Stimulated activated CD8-positive, alpha-beta memory T cell treated with anti-CD3 and anti-CD28 coated beads, Interleukin-4, amount 100 ng/mL, for 24 hours (primary cell): ENCODE measurements at places on chromosomes 6 and 20.
A peak's percentile ranks its signal among the peaks of the same experiment; 100 is the strongest.

GRCh38 chr20:32570401-32571190 lies 14.5 kb downstream of the NOL4L start:
- no peak for DNase-seq

GRCh38 chr20:9348747-9349146 lies 165.6 kb upstream of the LAMP5 start:
- no peak for DNase-seq

GRCh38 chr6:118179048-118179447 lies 272.0 kb downstream of the SLC35F1 start:
- no peak for DNase-seq

GRCh38 chr6:137705160-137706082 lies 161.6 kb upstream of the TNFAIP3 start:
- DNase-seq = peak; percentile 57

DNA sequence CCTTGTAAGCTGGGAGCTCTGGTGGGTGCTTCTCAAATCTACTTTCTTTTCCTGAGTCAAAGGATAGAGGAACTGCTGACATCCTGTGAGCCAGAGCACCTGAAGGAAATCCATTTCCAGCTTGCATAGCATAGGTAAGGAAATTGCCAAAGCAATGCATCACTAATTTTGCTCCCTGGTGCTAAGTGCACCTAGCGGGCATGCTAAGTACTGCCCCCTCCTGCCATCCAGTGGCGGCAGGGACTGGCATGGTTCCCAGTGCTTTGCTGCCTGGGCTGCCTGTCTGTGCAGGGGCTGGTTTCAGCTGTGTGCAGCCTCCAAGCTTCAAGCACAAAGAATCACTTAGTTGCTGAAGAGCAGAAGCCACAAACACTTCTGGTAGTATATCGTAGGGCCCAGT lies 63.9 kb downstream of the FARS2 start:
- no peak for DNase-seq

DNA sequence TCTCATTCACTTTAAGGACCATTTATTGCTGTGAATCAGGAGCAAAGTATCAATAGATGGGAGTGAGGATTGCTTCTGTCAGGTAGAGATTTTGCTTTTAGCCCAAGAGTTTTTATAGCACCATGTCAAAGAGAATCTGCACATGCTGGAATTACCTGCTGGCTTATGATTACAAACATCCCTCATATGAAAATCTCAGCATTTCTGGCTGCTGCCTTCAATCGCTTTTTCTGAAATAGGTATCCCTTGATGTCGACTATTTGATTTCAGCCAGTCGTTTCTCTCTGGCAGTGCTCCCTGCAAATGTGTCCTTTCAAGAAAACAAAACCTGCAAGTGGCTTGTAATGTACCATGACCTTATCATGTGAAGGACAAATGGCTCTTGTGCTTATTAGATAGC lies 34.5 kb upstream of the NEDD9 start:
- DNase-seq = no peak

DNA sequence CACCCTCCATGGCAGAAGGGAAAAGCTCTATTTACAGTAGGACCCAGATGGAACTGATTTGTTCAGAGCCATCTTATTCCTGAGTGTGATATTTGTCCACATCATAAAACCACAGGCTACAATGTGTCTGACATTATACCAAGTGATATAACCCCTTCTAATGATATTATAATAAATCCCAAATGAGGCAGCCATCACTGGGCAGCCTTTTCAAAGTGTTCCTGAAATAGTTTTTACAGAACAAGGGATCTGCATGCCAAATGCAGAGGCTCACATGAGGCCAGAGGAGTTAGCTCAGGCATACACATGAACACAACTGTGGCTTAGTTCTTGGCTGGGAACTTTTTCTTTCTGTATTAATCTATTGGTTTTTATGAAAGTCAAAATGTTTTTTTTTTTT lies 207.7 kb downstream of the MAFB start:
- no peak for DNase-seq

DNA sequence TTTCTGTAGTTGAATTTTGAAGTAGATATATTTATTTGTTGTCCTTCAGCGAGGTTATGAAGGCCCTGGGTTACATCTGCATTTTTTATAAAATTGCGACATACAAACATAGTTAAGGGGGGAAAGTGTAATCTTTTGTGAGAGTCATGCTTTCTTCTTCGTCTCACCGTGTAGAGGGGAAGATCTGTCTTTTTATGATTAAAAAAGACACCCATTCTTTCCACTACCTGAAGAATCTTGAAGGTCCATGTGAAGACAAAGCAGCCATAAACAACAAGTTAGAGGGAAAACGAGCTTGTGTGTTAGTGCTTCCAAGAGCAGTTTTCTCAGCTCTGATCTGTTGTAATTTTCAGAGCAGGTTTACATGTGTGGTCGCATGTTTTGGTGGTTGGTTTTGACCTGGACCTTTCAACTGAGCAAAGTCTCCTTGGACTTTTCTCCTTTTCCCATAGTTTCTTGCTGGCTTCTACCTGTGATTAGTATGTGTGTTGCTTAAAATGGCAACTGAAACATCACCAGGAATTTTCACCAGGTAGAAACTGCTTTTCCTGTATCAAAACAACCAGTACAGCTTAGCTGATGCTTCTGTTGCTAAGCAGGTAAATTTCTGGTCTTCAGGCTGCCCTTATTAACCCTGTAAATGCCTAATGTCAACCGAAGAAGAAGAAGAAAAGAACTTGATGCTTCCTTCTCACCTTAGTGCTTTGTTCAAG lies 37.3 kb downstream of the RREB1 start:
- DNase-seq = no peak

DNA sequence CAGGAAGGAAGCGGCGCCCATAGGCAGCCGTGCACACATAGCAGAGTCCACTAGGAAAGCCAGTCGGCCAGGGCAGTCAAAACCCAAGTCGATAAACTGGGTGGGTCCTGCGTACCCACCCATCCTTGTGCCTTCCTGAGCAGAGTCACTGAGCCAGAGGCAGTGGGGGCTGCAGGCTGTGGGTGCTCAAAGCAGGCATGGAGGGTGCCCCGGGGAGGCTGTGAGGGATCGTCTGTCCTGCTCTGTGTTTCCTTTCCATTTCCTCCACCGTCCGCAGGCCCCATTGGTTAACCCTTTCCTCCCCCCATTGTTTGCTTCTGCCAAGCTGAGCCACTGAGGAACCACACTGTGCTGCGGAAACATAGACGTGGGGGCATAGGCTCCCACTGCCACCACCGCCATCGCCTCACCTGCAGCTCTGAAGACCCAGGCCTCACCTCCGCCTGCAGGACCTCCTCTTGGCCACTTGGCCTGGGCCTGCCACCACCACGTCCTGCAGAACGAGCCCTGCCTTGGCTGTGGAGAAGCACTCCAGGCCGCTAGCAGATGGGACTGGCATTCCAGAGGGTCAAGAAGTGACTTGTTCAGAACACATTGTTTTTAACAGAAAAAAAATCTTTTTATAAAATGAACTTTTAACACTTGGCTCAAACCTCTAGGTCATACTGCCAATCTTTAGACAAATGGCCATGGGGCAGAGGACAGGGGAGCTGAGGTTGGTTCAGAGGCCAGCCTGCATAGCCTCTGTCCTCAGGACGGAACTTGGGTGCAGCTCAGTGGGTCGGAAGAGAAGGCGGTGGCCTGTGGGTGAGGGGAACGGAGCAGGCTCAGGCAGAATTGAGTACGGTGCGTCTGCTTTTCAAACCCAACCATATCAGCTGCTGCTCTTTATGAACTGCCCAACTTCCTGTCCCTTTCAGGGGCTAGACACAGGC lies 52.6 kb downstream of the TCP11 start:
- no peak for DNase-seq

- DNase-seq = no peak
Observed at GRCh38 chr20:60010689-60011458, 52.7 kb downstream of the CDH26 start.

DNA sequence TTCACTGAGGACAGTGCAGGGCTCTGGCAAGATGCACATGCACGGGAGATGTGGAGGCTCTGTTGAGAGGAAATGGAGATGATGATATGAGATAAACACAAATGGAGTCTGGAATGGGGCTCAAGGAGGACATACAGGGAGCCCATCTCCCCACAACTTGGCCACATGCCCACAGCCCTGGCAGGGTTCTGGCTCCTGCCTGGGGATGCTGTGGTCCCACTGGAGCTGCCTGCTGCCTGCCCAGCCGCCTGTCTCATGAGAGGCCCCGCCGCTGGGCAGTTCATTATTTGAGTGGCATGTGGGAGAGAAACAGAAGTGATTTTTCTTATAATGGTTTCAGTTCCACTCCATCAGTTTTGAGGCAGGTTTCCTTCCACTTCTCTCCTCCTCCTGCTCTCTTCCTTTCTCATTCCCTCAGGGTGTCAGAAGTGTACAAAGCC lies 133.6 kb upstream of the TRAF3IP2 start:
- no peak for DNase-seq

- DNase-seq = no peak
Observed at GRCh38 chr20:24158281-24158680, 169.7 kb upstream of the GGTLC1 start.

- DNase-seq = no peak
Observed at GRCh38 chr20:54822386-54822785, 347.0 kb downstream of the DOK5 start.

DNA sequence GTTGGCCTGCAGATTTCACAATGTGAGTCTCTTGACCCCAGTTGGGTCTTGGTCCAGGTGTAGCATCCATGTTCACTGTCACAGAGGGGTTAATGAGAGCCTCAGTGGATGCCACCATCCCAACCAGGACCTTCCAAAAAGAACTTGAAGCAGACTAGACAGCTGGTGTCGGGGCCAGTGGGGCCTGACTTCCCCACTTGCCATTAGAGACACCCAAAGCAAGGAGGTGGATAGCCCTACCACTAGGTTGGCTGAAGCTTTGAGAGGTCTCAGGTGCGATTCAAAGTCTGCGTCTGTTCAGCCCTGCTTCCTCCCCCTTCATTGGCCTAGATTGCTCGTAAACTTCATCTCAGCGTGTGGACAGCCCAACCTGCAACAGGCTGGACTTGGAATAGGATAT lies 196.4 kb upstream of the RREB1 start:
- DNase-seq = no peak

DNA sequence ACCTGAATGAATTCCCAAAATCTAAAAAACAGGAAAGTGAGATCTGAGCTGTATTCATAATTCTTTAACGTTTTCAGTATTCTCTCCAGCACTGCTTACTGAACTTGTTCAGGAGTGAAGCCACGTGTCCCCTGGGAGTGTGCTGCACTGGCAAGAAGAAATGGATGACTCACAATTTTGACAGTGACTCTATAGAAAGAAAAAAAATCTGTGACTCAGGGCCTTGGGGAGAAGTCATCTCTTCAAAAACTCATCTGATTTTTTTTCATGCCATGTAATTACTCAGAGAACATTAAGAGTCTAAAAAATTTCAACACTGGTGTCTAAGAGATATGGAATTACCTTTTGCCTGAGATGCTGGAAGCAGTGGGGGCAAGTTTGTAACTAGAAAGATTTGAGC lies 39.7 kb downstream of the ANKEF1 start:
- DNase-seq = no peak

GRCh38 chr6:84554074-84554473 lies 210.3 kb downstream of the TBX18 start:
- DNase-seq = no peak

DNA sequence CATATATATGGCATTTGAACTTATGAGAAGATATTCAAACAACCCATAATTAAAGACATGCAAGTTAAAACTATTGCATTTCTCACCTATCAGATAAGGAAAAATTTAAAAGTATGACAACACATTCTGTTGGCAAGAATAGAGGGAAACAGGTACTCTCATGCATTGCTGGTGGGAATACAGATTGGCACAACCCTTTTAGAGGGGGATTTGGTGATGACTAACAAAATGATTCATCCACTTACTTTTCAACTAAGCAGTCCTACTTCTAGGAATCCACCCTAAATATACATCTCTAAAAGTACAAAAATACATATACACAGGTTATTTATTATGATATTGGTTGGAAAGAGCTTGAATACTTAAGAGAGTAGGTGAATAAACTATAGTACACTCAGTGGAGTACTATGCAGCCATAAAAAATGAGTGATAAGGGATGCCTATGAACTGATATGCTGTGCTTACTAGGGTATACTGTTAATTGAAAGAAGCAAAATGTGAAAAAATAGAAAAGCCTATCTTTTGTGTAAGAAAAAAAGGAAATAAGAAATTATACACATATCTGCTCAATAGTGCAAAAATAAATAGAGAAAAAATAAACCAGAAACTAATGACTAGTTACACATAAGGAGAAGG lies 42.2 kb downstream of the ADAT2 start:
- no peak for DNase-seq

- DNase-seq = no peak
Observed at GRCh38 chr20:46605978-46606816, 45.1 kb downstream of the SLC13A3 start.

DNA sequence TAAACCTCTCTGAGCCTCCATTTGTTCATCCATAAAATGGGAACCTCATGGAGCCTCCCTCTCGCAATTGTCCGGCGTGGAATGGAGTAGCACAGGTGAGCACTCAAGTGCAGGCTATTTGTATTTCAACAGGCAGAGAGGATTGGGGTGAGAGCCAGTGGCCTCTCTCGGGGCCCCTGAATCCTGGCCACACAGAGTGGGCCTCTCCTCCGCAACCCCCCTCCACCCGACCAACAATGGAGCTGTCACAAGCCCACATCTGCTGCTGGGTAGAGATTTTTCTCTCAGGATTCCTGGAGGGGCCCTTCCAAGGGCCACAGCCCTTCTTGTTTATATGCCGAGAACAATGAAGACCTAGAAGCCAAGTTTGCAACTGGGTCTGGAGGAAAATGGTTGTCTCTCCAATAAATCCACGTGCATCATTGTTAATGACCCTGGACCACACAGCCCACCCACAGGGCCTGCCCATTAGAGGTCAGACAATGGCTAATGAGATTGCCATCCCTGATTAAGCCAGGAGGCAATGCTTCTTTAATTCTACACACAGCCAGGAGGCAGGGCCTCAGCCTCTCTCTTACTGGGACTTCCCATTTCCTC lies 233.0 kb downstream of the ANKRD60 start:
- DNase-seq = no peak

GRCh38 chr6:3377536-3378397 lies 79.1 kb downstream of the SLC22A23 start:
- DNase-seq = no peak

DNA sequence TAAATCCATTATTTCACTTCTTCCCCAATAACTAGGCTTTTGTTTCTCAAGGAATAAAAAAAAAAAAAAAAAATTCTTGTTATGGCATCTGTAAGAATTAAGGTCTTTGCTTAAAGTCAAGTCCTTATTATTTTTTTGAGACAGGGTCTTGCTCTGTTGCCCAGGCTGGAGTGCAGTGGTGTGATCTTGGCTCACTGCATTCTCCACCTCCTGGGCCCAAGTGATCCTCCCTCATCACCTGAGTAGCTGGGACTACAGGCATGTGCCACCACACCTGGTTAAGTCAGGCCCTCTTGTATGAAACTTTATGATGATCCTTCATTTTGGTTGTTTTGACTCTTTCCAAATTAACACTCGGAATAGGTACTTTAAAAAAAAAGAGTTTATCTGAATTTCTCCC lies 17.3 kb downstream of the DSTN start:
- DNase-seq = no peak

- DNase-seq = no peak
Observed at GRCh38 chr6:61951586-61951985, 334.4 kb downstream of the KHDRBS2 start.

DNA sequence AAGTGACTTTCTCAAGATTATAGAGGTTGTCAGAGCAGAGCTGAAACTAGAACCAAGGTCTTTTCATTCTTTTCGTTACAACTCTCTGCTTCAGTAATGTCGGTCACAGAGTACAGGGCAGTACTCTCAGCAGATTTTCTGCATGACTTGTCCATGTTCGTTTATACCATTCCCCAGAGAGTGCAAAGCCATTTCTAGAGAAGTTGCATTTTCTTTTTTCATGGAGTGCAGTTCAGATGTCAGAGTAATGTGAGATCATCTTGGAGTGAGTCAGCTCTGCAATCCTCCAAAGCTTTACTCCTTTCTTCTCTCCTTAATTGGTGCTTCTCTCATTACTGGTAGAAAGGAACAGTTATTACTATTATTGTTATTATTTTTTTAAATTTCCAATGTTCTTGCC lies 115.6 kb upstream of the B3GAT2 start:
- no peak for DNase-seq
